ENCODE measurements at places on chromosomes 7 and 10. TPM values are rescaled to one million over a fixed set of nuclear protein-coding genes. Genes with fewer than 3 reads are reported as not detected.

The SLC26A5 gene
- total RNA-seq, result 1.9 TPM

The ALOX5 gene
- 12.5 TPM for total RNA-seq

The HPSE2 gene
- not detected for total RNA-seq

The CLDN15 gene
- total RNA-seq, result 6.6 TPM

The MUC3A gene
- total RNA-seq, result 0.29 TPM

DNA sequence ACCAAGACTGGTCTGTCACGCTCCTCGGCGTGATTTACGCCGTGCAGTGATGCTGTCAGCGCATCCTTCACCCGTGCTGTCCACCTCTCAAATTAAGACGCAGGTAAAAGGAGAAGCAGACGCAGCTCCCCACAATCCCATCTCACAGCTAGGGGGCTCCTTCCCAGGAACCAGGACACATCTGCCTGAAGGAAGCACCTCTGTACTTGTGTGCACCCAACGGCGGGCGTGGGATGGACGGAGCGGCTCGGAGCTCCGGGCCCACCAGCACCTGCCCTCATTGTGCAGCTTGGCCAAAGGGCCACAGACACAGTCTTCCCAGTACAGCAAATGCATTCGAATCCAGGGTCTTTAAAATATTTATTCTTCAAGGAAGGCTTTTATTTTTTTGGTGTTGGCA, 55.3 kb downstream of the STK32C start:
- H3K27me3 ChIP-seq, result no peaks in the 10 kb centered on the region
- no peaks in the 10 kb centered on the region for H3K36me3 ChIP-seq
- H3K4me1 ChIP-seq, result no peaks in the 10 kb centered on the region
- no peak overlapping the region for H3K27ac ChIP-seq

- no peak overlapping the region for H3K27ac ChIP-seq
- H3K27me3 ChIP-seq, result peaks cover 18% of the 10 kb centered on the region
- peaks cover 6% of the 10 kb centered on the region for H3K4me1 ChIP-seq
- no peak overlapping the region for H3K4me3 ChIP-seq
- no peaks in the 10 kb centered on the region for H3K36me3 ChIP-seq
Measured at GRCh38 chr7:149690688-149691446, 82.5 kb downstream of the ZNF467 start.

DNA sequence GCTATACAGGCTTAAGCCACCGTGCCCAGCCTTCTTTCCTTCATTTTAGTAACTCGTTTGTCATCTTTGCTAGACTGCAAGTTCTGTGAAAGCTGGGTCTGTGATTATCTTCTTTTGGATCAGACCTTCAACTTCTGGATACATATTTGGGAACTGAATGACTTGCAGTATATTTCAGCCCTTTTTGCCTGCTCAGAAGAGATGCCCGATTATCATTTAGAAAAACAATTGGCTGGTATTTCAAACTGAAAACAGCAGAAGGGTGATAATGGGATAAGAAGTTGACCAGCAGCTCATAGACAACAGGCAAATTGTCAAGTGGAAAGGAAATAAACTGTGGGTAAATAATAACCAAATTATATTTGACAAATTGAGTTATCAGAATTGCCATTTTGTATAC, 14.6 kb downstream of the RSBN1L start:
- H3K36me3 ChIP-seq, result no peaks in the 10 kb centered on the region
- no peaks in the 10 kb centered on the region for H3K27me3 ChIP-seq
- no peak overlapping the region for H3K27ac ChIP-seq
- no peak for DNase-seq
- no peak overlapping the region for H3K4me3 ChIP-seq
- no peaks in the 10 kb centered on the region for H3K4me1 ChIP-seq

DNA sequence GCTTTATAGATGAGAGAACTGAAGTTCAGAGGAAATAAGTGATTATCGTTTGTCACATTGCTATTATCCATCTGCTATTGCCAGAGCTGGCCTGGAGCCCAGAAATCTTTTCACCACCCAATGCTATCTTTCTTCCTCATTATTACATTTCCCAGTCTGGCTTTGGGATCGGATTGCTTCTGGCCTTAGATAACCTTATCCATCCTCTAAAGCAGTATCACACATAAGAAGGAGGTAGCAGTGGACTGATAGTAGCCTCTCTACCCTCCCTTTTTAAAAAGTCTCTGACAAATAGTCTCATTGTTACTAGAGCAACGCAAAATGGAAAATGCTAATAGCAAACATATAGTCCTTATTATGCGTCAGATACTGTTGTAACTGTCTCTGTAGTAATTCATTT, 1.3 kb upstream of the CLDN12 start:
- H3K4me3 ChIP-seq, result no peak overlapping the region
- DNase-seq, result no peak
- H3K36me3 ChIP-seq, result peaks cover 3% of the 10 kb centered on the region

DNA sequence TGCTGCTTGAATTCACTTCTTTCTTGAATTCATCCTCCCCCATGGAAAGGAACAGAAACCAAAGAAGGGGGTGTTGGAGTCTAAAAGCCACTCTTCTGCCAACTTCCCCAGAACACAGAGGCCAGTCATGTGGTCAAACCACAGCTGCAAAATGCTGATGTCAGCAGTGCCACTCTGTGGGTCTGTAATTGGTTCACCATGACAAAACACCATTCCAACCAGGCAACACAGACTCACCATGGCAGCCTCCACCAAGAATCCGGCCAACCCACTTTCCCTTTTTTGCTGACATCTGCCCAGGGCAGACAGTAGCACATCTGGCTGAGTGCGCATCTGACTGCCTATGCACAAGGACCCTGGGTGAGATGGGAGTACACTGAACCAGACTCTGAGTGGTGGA, 16.8 kb downstream of the OSBPL3 start:
- H3K36me3 ChIP-seq, result no peaks in the 10 kb centered on the region
- H3K4me3 ChIP-seq, result no peak overlapping the region

DNA sequence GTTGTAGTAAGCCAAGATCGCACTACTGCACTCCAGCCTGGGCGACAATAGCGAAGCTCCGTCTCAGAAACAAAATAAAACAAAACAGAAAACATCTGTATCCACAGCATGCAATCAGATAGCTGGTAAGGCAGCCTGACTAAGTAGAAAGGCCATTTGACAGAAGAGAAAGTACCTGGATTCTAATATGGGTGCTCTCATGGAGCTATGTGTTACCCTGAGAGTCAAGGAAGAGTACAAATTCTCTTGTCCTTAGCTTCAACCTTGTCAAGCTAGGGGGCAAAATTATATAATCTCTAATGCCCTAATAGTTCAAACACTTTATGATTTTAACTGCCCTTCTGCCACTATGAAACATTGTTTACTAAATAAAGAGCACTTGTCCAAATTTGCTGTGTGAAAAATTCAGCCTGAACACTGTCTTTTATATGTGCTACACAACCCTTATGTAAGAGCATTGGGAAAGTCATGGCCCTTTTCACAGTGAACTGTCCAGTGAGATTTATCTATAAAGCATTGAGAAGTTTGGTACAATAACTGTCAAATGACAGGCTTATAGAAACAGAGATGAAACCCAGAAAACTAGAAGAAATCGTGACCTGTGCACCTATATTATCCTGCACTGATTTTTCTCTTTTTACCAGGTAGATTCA, 51.2 kb upstream of the PRKG1 start:
- H3K4me1 ChIP-seq, result peaks cover 14% of the 10 kb centered on the region
- no peak overlapping the region for H3K27ac ChIP-seq

DNA sequence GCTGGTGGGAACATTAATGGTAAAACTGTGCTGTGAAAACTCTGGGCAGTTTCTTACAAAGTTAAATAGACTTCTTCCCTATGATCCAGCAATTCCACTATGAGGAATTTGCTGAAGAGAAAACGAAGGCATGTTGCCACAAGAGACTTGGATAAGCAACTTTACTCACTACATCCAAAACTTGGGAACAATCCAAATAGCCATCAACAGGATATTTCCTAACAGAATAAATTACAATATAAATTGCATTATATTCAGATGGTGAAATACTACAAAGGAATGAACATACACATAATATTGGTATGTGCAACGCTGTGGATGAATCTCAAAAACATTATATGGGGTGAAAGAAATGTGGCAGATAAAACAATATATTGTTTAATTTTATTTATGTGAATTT, 21.4 kb upstream of the MKI67 start:
- H3K4me3 ChIP-seq, result no peak overlapping the region
- no peaks in the 10 kb centered on the region for H3K36me3 ChIP-seq
- peaks cover 6% of the 10 kb centered on the region for H3K4me1 ChIP-seq
- H3K27ac ChIP-seq, result no peak overlapping the region

- DNase-seq, result no peak
- H3K27me3 ChIP-seq, result no peaks in the 10 kb centered on the region
- H3K27ac ChIP-seq, result no peak overlapping the region
- H3K4me3 ChIP-seq, result no peak overlapping the region
Measured at GRCh38 chr7:107100824-107101223, 56.3 kb downstream of the PRKAR2B start.

DNA sequence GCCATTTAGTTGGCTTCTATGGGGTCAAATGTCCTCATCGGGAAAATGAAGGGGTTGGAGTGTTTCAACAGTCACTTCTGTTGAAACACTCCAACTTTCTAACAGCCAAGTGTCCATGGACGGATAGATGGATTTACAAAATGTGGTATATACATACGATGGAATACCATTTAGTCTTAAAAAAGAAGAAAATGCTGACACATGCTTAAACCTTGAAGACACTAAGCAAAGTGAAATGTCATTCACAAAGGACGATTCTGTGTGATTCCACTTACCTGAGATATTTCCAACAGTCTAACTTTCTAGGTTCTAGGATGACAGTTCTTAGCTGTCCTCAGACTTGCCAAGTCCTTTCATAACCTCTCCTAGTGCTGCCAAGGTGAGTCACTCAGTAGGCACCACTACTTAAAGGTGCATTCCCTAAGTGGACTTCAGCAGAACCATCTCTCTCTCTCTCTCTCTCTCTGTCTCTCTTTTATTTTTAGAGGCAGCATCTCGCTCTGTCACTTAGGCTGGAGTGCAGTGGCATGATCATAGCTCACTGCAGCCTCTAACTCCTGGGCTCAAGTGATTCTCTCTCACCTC, 69.0 kb downstream of the DENND2A start:
- H3K27ac ChIP-seq, result no peak overlapping the region
- no peak overlapping the region for H3K4me3 ChIP-seq
- DNase-seq, result no peak
- no peaks in the 10 kb centered on the region for H3K36me3 ChIP-seq

DNA sequence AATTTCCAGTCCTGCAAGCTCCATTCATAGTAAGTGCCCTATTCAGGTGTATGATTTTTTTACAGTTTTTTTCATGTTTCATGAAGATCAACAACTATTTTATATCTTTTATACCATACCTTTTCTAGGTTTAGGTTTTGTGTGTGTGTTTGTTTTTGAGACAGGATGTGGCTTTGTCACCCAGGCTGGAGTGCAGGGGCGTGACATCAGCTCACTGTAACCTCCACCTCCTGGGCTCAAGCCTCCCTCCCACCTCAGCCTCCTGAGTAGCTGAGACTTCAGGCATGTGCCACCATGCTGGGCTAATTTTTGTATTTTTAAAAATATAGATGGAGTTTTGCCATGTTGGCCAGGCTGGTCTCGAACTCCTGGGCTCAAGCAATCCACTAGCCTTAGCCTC, 35.0 kb downstream of the ARMH3 start:
- no peak for DNase-seq
- H3K4me3 ChIP-seq, result no peak overlapping the region
- no peaks in the 10 kb centered on the region for H3K4me1 ChIP-seq
- H3K36me3 ChIP-seq, result peaks cover 15% of the 10 kb centered on the region
- H3K27ac ChIP-seq, result no peak overlapping the region

DNA sequence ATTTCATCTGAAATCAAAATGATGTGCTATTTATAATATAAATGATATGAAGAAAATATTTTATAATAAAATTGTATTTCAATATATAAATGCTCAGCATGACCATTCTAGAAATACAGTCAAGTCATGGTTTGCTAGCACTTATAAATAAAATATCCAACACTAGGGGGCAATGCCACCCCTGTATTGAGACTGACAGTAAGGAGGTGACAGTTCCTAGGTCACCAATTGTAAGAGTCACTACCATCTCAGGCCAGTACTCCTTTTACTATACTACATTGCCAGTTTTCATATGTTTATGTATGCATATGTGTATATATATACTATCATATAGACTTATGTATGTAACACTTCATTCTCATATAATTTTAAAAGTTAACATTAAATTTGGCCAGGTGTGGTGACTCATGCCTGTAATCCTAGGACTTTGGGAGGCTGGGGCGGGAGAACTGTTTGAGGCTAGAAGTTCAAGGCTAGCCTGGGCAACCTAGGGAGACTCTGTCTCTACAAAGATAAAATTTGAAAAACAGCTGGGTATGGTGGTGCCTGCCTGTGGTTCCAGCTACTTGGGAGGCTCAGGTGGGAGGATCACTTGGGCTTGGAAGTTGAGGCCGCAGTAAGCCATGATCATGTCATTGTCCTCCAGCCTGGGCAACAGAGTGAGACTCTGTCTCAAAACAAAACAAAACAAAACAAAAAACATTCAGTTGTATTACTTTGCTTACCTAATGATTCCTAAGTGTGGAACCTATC, 2.4 kb upstream of the CNOT4 start:
- H3K36me3 ChIP-seq, result no peaks in the 10 kb centered on the region
- H3K4me3 ChIP-seq, result no peak overlapping the region
- H3K27ac ChIP-seq, result no peak overlapping the region
- no peak for DNase-seq
- peaks cover 16% of the 10 kb centered on the region for H3K4me1 ChIP-seq

GRCh38 chr7:38554586-38554985, 76.6 kb downstream of the AMPH start:
- H3K27ac ChIP-seq, result no peak overlapping the region
- no peaks in the 10 kb centered on the region for H3K4me1 ChIP-seq
- H3K4me3 ChIP-seq, result no peak overlapping the region
- DNase-seq, result no peak
- H3K36me3 ChIP-seq, result no peaks in the 10 kb centered on the region
- no peaks in the 10 kb centered on the region for H3K27me3 ChIP-seq

- no peaks in the 10 kb centered on the region for H3K36me3 ChIP-seq
- H3K4me3 ChIP-seq, result no peak overlapping the region
- peak overlapping the region; percentile 21 for H3K27ac ChIP-seq
- H3K4me1 ChIP-seq, result peaks cover 40% of the 10 kb centered on the region
Measured at GRCh38 chr7:104956753-104957450, 57.1 kb upstream of the KMT2E start.

GRCh38 chr7:105662998-105663397, 81.7 kb upstream of the EFCAB10 start:
- H3K4me3 ChIP-seq, result no peak overlapping the region
- peaks cover 17% of the 10 kb centered on the region for H3K4me1 ChIP-seq
- no peak for DNase-seq
- H3K36me3 ChIP-seq, result no peaks in the 10 kb centered on the region
- no peak overlapping the region for H3K27ac ChIP-seq
- no peaks in the 10 kb centered on the region for H3K27me3 ChIP-seq

DNA sequence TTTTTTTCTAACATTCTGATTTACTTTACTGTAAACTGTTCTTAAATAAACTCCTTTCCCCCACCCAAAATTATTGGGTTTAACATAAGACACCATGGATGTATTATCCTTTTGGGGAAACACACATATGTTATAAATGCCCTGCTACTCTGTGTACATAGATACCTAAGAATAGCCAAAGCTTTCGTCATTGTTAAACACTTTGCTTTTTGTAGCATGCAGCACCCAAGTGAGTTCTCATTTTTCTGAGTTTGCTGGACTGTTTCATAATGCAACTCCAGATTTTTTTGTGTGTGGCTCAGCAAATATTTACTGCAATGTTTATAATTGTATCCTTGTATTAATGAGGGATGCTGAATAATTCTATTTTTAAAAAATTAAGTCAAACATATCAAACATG, 86.9 kb downstream of the VTI1A start:
- no peaks in the 10 kb centered on the region for H3K27me3 ChIP-seq
- no peaks in the 10 kb centered on the region for H3K36me3 ChIP-seq
- H3K27ac ChIP-seq, result no peak overlapping the region
- no peak for DNase-seq
- no peaks in the 10 kb centered on the region for H3K4me1 ChIP-seq

Data from thyroid gland (tissue), 4 donors.